Right forelimb (tissue), 1 donor: ENCODE measurements at places on chromosomes 3 and 15.

DNA sequence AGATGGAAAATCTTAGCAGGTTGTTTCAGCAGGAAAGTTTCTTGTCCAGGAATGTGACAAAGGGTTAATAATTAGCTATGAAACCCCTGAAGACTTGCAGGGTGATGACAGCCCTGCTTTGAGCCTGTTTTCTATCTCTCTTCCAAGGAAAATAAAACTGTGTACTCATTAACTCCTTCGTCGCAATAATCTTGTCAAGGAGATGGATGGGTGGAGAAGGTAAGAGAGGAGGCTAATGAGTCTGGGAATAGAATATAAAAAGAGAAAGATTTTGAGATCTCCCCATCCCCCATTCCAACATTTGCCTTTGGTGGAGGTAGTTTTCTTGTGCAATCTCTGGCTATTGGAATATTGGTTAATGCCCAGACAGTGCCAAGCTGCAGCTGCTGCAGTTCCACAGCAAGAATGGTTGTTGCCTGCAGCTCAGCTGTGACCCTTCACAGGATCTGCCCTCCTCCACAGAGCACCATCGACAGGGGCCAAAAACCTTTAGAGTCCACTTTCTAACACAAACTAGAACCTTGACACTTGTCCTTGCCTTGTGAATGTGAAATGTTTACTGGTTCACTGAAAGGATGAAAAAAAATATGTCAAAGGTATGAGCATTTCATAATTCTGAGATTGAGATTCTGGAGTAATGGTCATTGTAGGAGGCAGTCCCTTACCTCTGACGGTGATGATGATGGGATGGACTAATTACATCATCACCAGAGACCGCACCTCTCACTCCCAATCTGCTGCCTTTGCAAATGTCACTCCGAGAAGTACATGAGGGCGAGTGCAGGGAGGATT, 4.2 kb upstream of the LRIG1 start:
- DNase-seq = no peak

- no peak for DNase-seq
These were observed 25.2 kb downstream of the CD200 start for GRCh38 chr3:112357930-112358780.

- no peak for DNase-seq
These were observed 380.3 kb upstream of the THBS1 start for GRCh38 chr15:39200586-39200985.

DNA sequence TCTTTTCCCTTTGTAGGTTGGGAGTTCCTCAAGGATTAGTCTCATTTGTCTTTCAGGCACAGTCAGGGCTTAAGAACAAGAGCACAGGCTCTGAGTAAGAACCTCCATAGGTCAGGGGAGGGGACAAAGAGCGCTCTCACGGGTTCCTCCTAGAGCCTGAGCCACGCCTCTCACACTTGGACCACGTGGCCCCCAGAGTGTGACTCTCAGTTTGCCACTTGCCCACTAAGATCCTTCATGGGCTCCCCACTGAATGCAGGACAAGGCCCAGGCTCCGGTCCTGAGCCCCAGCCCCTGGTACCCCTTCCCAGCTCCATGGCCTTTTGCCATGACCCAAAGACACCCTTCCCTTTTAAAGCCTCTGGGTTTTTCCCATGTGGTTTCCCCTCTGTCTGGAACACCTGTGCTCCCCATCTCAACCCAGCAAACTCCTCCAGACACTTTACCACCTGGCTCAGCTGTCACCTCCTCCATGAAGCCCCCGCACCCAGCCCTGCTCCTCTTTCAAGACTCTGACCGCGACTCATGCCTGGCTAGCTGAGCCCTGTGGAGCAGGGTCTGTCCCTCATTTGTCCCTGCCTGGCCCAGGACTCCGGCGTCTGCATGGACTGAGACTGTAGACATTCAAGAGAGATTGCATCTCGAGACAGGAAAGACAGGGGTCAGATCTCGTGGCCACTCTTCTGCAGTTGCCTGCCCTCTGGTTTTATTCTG, 32.7 kb downstream of the IQSEC1 start:
- DNase-seq = no peak

- no peak for DNase-seq
These were observed 166.0 kb downstream of the MCTP2 start for GRCh38 chr15:94397337-94397736.
